Stimulated activated CD8-positive, alpha-beta memory T cell treated with anti-CD3 and anti-CD28 coated beads, Interleukin-4, amount 100 ng/mL, for 1 hour (primary cell): ENCODE measurements at places on chromosomes 1 and 21.

- DNase-seq, result no peak
Measured at GRCh38 chr1:93763704-93764365, 82.2 kb upstream of the BCAR3 start.

- peak; percentile 43 for DNase-seq
Measured at GRCh38 chr1:35568975-35569395, 4.1 kb upstream of the TFAP2E start.

- no peak for DNase-seq
Measured at GRCh38 chr21:44517175-44517899, 22.7 kb downstream of the KRTAP10-1 start.

DNA sequence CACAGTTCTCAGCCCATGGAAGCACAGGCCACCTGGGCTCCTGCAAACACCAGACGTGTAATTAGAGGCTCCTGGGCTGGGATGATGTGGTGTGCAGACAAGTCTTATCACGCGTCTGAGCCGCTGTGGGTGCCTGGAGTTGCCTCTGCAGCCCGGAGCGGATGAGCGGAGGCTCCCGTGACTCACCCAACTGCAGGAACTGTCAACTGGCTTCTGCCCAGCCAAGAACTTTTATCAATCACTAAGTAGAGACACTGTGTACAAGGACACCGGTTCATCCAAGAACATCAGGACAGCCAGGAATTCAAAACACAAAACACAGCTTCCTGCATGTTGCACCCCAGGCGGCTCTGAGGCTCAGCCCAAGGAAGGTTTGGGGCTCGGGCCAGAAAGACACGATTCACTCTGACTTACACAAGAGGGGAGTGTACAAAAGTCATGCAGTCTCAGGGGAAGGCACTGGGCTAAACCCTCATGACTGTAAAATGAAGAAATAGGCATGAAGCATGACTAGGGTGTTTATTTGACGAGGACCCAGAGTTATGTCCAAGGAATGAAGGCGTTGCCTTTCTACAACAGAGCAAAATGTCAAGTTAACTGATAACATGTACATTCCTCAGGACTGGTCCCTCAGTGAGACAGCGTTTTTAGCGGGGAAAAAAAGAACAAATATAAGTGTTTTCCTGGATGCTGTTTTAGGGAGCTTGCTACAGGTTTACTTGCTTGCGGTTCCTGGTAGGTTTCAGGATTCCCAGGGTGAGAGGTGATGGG lies 21.1 kb downstream of the ERRFI1 start:
- no peak for DNase-seq

- DNase-seq, result peak; percentile 41
Measured at GRCh38 chr21:45820171-45821091, 161.1 kb upstream of the COL6A1 start.

DNA sequence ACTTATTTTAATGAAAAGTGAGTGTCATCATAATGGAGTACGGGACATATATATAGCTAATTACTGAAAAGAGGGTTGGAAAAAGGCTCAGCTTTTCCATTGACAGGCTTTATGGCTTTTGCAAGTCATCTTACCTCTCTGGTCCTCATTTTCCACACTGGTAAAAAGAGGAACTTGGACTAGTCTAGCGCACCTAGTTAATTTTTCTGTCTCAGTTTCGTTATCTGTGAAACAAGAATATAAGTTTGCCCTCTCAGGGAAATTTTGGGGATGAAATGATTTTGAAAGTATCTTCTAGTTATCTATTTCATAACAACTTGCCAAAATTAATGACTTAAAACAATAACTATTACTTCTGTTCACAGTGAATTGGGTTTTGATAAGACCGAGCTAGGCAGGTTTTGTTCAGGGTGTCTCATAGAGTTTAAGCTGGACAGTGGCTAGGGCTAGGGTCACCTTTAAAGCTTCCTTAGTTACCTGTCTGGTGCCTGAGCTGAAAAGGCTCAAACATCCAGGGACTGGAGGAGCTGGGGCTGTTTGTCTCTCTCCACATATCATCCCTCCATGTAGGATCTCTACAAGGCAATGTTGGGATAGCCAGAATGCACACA lies 91.7 kb downstream of the TYW3 start:
- no peak for DNase-seq

DNA sequence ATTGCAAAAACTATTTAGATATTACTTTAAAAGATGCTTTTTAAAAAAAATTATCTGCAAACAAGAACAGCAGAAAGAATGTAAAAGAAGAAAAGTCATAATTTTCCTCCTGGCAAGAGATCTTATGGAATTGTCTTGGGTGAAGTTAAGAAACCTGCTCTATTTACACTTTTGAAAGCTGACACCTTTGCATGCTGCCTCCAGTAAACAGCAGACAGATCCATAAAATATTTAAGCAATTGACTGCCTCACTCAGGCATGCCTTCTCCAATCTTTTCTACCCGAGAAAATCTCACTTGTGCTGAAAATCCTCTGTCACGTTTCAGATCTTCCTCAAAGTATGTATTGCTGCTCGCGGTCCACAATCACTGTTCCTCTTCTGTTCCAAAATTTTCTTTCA lies 107.9 kb upstream of the ZP4 start:
- no peak for DNase-seq

- DNase-seq, result no peak
Measured at GRCh38 chr1:4004635-4005430, 104.8 kb upstream of the C1orf174 start.

DNA sequence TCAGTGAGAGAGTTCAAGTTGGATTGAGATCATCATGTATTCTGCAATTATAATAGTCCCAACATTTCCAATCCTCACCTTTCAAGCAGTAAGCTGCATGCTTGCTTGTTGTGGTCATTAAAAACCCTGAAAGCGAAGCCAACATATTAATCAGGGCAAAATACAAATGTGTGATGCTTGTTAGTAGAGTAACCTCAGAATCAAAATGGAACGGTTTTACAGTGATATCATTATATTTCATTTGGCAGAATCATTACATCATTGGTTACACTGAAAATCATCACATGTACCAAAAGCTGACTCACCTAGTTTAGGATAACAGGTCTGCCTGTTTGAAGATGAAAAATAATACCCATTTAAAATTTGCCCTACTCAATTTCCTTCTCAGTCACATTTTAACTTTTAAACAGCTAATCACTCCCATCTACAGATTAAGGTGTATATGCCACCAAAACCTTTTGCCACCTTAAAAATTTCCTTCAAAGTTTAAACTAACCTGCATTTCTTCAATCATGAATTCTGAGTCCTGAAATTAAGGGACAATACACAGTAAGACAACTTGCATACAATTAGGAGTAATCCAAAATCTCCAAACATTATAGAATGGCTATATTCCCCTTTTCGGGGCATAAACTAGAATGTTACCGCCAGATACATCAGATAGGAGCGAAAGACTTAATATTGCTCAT lies 3.5 kb downstream of the GAS5 start:
- no peak for DNase-seq

- DNase-seq, result no peak
Measured at GRCh38 chr1:206469411-206469932, 804 bp upstream of the IKBKE start.

- DNase-seq, result no peak
Measured at GRCh38 chr1:153498746-153499145, 37.0 kb downstream of the S100A6 start.

- no peak for DNase-seq
Measured at GRCh38 chr1:94807742-94808491, 12.2 kb upstream of the SLC44A3 start.

- no peak for DNase-seq
Measured at GRCh38 chr1:100782473-100783039, 63.0 kb downstream of the VCAM1 start.

GRCh38 chr1:228750915-228751314 lies 15.6 kb downstream of the RHOU start:
- no peak for DNase-seq

- DNase-seq, result no peak
Measured at GRCh38 chr1:12032161-12032621, 12.9 kb downstream of the MIIP start.

GRCh38 chr1:40312238-40313205 lies 4.6 kb downstream of the COL9A2 start:
- DNase-seq, result no peak

DNA sequence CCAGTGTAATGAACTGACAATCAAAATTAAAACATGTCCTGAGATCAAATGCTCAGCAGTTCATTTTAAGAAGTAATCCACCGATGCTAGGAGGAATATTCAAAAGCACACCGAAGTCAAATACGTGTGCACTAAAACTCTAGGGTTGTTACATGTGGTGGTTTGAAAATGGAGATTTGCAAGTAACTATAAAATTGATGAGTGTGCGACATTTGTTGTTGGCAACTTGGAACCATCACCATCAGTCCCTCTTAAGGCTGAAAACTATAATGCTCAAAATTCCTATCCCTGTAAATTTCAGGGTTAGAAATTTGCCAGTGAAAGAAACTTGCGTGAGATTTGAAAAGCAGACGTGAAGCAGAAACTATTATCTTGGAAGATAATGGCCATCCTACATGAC lies 13.3 kb upstream of the SGIP1 start:
- DNase-seq, result no peak

- DNase-seq, result peak; percentile 65
Measured at GRCh38 chr1:226626577-226626956, 78.0 kb downstream of the STUM start.

DNA sequence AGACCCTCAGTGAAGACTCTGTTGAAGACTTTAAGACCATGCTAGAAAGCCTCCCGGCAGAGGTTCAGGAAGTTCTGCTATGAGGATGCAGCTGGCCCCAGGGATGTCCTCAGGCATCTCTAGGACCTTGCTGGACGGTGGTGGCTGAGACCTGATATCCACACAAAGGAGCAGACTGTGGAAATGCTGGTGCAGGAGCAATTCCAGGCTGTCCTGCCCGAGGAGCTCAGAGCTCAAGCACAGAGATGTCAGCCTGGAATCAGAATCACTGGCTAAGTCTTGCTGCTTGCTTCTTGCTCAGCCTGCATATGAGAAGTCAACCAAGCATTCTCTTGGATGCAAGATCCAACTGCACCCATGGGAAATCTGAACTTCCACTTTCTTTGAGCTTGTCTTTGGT lies 22.0 kb upstream of the CDC42 start:
- DNase-seq, result no peak

- DNase-seq, result no peak
Measured at GRCh38 chr1:201275253-201275666, 8.0 kb upstream of the PKP1 start.

DNA sequence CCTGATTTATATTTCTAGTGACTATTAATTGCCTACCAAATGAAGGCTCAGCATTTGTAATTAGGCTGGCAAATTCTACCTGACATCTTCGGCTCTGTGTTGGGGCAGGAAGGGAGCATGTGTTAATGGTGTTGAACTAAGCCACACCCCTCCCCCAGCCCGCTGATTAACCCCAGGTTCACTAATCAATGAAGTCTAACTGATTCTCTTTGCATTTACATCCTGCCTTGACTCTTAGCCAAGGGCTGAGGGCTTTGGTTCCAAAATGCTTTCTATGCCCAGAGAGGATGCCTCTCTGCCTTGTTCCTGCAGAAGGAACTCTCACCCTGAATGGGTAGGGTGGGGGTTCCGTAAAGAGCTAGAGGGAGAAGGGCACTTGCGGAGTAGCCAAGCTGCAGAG lies 393.1 kb downstream of the CAMTA1 start:
- no peak for DNase-seq

DNA sequence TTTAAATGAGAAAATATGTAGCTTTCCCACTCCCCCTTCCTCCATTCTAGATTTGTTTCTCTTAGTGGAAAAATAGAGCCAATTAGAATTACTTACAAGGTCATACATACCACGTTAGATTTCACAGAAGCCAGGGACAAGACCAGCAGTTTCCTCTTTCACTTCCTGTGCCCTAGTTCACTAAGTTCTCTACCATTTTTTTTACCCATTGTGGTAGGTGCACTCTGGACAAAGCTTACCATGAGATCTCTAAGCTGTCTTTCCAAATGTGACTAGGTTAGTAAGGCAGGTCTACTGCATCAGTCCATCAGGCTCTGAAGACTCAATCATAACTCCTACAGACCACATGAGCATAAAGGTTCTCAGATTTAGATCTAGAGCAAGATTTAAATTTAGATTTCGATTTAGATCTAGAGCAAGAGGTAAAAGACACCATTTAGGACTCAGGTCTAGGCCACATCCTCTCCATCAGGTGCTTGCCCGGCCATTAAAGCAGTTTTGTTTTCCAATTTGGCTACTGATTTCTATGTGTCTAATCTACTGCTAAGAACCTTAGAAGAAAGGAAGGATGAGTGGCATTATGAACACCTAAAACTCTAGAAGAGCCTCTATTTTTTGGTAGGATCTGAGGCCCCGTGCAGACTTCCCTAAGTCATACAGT lies 235.3 kb downstream of the FAF1 start:
- no peak for DNase-seq

DNA sequence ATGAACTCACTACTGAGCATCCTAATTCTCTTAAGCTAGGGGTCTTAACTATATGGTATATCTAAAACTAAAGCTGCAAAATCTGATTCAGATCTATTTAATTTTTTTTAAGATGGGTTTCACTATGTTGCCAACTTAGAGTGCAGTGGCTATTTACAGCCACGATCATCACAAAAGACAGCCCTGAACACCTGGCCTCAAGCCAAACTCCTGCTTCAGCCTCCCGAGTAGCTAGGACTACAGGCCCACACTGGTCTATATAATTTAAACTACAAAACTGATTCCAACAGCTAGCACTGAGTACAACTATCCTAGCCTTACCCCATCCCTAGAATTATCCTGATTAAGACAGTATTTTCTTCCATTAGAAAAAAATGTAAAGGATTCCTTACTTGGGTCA lies 37.1 kb downstream of the EIF4G3 start:
- no peak for DNase-seq

- no peak for DNase-seq
Measured at GRCh38 chr1:75188892-75189291, 54.7 kb downstream of the LHX8 start.

- no peak for DNase-seq
Measured at GRCh38 chr1:58814251-58815068, 30.6 kb upstream of the JUN start.

- DNase-seq, result no peak
Measured at GRCh38 chr21:38922474-38923235, 116.9 kb downstream of the ETS2 start.

- DNase-seq, result no peak
Measured at GRCh38 chr1:214271174-214271858, 9.6 kb upstream of the SMYD2 start.

- no peak for DNase-seq
Measured at GRCh38 chr1:27601321-27601770, 2.6 kb downstream of the AHDC1 start.

DNA sequence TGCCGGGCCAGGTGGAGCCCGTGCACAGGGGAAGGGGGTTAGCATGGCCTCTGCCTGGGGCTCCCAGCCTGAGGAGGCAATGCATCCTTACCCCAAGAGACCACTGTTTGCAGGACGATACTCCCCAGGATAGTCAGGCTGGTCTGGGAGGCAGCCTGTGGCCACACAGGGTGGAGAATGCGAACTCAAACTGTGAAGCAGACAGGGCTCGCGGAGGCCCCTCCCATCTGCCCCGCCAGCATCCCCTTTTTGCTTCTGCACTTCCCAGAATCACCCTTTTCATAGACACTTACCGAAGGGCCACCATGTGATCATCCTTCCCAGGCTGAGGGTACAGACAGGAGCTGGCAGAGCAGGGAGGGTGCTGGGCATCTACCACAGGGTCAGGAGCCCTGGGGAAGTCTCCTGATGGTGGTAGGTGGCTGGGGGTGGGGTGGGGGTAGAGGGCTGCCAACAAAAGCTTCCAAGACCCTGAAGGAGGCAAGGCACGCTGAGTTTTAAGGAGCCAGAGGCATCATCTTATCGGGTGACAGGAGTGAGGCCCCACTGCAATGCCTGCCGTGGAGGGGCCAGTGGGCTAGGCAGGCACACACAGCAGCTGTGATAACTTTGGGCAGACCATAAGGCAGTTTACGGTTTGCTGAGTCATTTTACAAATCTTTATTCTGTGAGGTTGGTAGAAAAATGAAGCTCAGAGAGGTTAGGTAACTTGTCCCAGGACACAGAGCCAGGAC lies 31.3 kb upstream of the BTG2 start:
- no peak for DNase-seq
